ENCODE measurements at places on chromosomes 12 and 14. TPM values are rescaled to one million over a fixed set of nuclear protein-coding genes. Genes with fewer than 3 reads are reported as not detected.

Gene TAS2R30
- 0.52 TPM for total RNA-seq

Gene HOTAIR
- not detected for total RNA-seq

GRCh38 chr14:92383805-92384204 is 60.8 kb downstream of the SLC24A4 start:
- no peak for DNase-seq

DNA sequence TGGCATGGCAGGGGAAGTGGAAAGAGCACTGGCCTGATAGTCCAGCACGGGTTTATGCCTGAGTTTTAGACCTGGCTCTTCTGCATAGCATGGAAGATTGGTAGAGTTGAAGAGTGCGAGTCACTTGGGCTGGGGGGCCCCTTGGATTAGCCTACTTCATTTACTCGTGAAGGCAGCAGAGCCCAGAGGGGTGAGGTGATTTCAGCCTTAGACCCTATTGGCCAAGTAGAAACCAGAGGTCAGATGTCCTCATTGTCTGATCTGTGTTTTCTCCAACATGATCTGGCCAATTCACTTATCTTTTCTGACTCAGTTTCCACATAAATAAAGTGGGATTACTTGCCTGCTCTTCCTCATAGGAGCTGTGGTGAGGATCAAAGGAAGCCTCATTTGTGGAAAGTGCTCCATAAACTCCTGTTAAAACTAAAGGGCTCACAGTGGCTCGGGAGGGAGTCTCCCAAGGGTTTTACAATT is 1.9 kb downstream of the PLEKHG3 start:
- no peak for DNase-seq

GRCh38 chr14:78863143-78863542 is 693.0 kb downstream of the NRXN3 start:
- peak; percentile 13 for DNase-seq

DNA sequence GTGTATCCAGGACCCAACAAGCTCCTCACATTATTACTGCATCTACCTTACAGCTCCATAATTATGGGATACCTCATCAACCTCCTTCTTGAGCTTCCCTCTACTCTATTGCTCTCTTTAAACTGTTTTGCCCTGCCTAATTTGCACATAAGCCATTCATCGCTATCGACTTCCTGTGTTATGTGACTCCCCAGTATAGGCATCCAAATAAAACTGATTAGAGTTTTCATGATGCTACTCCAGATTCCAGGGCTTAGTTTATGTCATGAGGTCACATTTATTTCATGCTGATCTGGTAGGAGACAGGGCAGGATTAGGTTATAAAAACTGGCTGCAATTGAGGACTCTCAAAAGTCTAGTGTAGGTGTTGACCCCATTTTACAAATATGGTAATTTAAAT is 569.9 kb upstream of the MGAT4C start:
- DNase-seq = no peak
